ENCODE measurements at places on chromosomes 4 and X. TPM values are rescaled to one million over a fixed set of nuclear protein-coding genes. Genes with fewer than 3 reads are reported as not detected.

DNA sequence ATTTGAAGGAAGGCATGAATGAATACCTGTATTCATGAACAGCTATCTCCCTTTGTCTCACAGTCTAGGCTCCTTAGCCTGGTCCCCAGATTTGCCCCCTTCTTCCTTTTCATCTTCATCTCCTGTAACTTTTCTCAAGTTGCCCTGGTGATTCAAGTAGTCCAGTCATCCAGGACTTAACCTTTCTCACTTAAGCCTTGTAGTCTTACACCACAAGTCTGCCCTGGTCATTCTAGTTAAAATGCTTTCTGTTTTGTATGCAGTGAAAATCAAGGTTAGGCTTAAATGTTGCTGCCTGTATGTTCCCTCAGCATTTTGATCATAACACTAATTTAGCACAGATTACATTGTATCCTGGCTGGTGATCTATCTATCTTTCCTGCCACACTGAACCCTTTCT lies 58.5 kb upstream of the SLC7A11 start:
- no peaks in the 10 kb centered on the region for H3K4me1 ChIP-seq
- H3K4me3 ChIP-seq = no peak overlapping the region
- H3K36me3 ChIP-seq = no peaks in the 10 kb centered on the region
- H3K27ac ChIP-seq = no peak overlapping the region

- no peak for DNase-seq
- peaks cover 3% of the 10 kb centered on the region for H3K36me3 ChIP-seq
- no peak overlapping the region for H3K4me3 ChIP-seq
- H3K4me1 ChIP-seq = no peaks in the 10 kb centered on the region
- no peaks in the 10 kb centered on the region for H3K27me3 ChIP-seq
Observed at GRCh38 chrX:64977830-64978229, 1.6 kb upstream of the ZC4H2 start.

DNA sequence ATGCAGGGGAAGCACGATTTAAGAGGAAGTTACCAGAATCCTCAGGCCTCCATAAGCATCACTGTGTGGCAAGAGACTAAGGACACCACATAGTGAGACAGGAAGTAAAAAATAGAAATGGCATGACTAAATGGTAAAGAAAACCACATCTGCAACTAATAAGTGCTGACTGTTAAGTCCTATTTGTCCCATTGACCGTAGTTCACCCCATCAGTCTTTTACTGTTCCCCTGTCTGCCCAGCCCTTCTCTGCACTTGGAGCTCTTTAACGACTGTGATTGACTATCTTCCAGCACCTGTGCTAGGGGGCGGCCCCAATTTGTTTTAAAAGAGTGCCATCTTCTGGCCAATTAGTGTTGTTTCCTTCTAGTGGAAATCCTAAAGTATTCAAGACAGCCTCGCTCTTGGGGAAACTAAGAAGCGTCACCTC lies 94.2 kb downstream of the MAOA start:
- no peaks in the 10 kb centered on the region for H3K36me3 ChIP-seq
- peak; percentile 77 for DNase-seq
- no peak overlapping the region for H3K27ac ChIP-seq
- H3K4me1 ChIP-seq = peaks cover 4% of the 10 kb centered on the region
- H3K27me3 ChIP-seq = no peaks in the 10 kb centered on the region

DNA sequence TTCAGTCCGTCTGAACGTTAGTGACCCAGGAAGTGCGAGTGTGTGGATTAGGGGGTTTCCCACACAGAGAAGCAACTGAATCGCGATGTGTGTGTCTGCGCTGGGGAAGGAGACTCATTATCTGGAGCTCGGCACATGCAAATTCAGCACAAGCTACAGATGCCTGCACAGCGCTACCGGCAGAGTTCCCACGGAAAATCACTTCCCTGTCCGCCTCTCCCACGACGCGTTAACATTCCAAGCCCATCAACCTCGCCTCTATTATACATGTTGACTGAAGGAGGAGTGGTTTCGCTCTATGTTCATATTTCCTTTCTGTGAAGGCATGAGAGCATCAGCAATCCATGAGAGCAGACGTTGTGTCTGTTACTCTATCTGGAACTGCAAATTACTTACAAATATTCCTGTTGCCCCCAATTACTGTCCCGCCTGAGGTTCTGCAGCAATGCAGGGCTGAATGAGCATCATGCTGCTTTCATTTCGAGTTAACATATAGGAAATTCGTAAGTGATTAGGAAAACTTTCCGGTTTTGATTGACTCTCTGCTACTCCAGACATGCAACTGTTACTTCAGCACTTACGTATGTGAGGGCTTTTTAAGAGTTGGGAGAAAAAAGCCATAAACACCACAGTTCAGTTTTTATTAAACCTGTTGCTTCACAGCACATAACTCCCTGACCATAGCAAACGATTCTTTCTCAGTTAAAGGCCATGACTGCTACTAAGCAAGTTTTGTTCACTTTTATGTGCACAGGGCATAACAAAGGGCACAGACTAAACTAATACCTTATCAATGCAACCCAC lies 15.0 kb upstream of the MTNR1A start:
- H3K27ac ChIP-seq = no peak overlapping the region
- H3K36me3 ChIP-seq = no peaks in the 10 kb centered on the region

DNA sequence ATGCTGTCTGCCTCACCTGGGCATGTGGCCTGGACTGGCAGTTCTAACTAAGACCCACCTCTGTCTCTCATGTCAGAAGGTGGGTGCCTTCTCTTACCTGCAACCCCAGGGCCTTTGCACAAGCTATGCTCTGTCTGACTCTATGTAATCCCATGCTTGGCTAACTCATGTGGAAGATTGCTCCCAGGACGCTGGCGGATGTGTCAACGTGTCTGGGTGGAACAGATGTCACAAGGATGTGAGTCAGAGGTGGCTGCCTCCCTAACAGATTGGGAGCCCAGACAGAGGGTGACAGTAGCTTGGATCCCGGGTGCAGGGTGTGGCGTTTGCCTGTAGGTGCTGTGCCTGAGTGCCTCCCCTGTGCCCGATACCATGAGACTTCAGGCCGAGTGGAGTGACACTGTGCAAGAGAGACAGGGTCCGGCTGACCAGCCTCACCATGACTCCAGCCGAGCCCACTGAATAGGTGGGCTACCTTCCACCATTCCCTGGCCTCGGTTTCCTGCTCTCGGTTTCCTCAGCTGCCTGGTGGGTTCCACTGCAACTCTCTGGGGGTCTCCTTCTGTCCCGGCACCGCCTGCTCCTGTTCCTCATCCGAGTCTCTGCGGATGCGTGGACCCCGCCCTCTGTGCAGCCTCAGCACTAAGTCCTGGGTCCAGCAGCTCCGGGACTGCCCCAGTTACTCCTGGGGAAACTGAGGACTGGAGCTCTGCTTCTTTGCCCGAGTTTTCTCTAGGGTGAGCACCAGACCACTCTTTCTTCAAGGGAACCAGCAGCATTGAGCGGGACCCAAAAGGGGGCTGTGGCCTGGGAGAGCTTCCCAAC lies 11.0 kb downstream of the SH3BP2 start:
- H3K27ac ChIP-seq = no peak overlapping the region
- no peaks in the 10 kb centered on the region for H3K36me3 ChIP-seq
- no peaks in the 10 kb centered on the region for H3K27me3 ChIP-seq
- no peak for DNase-seq
- H3K4me3 ChIP-seq = no peak overlapping the region
- peaks cover 51% of the 10 kb centered on the region for H3K4me1 ChIP-seq

Gene SMARCA5
- 73.0 TPM for total RNA-seq

Gene TRPC5OS
- total RNA-seq = 0.67 TPM
